ENCODE measurements at places on chromosomes 7 and 10.

DNA sequence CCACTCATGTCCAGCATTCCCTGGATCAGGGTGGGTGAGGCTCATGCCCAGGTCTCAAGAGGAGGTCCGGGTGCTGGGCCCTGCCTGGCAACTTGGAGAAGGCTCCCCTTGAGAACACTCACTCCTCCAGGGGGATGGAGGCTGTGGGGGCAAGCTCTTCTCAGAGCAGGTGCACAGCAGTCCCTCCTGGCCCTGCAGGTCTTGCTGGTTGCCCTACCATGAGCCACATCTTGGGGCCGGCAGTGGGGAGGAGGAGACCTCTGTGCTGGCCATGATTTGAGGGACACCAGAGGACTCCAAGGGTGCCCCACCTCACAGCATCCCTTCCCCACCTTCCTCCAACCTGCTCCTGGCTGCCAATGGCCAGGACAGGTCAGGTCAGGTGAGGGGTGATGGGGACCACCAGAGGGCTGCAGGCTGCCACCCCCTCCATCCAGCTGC lies 87.4 kb upstream of the RET start:
- no peak for DNase-seq

DNA sequence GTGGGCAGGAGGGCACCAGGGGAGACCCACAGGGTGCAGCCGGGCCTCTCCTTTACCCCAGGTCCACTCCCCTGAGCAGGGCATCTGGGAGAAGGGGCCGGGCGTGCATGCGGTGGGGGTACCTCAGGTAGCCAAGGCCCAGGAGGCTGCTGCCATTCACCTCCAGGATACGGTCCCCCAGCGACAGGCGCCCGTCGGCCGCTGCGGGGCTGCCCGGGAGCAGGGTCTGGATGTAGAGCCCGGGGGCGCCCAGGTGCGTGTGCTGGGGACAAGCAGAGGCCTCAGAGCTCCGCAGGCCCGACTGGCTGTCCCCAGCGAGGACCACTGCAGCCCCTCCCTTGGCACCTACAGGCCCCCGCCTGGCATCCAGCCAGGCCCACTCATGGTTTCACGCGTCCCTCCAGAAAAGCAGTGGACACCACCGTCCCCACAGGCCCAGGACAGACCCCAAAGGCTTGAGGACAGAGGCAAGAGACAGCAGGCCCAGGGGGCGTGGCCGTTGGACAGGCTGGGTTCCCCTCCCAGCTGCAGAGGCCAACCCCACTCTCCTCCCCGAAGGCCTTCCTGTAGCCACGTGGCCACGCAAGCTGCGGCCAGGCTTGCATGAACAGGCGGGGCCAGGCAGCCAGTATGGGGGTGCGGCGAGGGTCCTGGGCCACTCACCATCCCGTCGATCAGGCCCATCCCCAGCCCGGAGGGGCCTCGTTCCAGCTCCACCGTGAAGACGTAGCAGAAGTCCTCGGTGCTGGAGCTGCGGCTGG lies 24.3 kb downstream of the AP5Z1 start:
- peak; percentile 62 for DNase-seq

GRCh38 chr10:95880704-95881103 lies 27.1 kb upstream of the CC2D2B start:
- DNase-seq, result no peak

GRCh38 chr7:44990109-44991023 lies 9.6 kb upstream of the CCM2 start:
- DNase-seq, result peak; percentile 87

DNA sequence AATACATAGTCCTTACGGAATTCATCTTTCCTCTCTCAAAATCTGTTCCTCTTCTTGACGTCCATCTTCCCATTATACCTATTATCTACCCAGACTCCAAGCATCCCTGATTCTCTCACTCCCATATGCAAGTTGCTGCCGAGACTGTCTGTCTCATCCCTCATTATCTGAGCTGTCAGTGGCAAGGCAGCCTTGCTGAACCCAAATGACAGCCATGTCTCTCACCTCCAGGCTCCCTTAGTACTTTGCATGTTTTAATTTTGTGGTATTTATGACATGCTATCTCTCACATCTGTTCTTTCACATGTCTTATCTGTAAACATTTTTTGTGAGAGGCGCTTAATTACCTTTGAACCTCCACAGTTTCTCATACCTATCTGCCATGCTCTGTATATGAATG lies 54.4 kb upstream of the IFRD1 start:
- no peak for DNase-seq

DNA sequence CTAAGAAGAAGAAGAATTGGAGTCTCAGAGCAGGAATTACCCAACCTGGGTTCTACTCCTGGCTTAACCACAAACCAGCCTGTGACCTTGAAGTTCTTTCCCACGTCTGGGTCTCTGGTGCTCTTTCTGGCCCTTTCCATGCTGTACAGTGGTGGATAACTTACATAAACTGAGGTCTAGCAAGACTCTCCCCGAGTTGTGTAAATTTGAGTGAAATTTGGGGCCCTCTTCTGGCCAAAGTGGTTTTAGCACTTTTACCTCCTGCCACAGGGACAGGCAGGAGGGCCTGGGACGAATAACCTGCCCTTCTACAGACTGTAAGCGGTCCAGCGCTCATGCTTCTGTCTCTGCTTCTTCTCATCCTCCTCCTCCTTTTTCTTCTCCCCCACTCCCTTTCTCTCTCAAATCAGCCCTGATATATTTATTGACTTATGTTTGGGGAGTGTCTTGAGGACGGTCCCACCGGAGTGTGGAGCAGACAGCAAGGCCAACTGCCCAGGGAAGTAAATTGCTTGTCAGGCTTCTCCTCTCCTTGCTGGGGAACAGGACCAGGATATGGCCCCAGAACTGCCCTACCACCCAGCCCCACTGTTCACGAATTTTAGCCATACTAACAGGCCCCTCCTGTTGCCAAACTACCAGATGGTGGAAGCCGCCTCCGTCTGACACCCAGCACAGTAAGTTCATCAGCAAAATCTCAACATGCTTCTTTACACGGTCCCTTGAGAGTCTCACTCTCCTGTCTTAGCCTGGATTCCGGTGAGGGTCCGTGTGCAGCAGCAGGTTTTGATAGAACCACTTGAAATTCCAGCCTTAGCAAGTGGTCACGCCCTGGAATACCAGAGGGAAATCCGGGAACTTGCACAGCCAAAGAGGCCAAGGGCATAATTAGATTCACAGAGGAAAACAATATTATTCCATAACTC lies 4.0 kb upstream of the SH3PXD2A start:
- DNase-seq, result peak; percentile 75

DNA sequence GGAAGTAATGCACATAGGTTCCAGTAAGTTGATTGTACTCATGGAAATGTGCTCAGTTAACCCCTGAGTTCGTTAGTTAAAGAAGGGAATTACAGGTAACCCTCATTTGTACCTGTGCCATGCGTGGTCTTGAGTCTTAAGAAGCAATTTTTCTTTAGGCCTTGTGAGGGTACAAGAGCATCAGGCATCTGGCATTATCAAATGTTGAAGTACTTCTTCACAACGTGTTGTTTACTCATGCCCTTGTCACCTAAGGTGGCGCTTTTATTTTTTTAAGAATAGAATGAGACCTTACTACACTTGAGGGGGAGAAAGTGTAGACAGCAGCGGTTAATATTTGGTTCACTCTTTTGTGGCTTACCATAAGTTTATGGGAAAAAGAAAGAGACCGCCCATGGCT lies 167.1 kb downstream of the VTI1A start:
- no peak for DNase-seq

- DNase-seq, result no peak
Measured at GRCh38 chr10:120098232-120098930, 205.9 kb downstream of the SEC23IP start.

- peak; percentile 70 for DNase-seq
Measured at GRCh38 chr7:138064856-138065357, 11.4 kb upstream of the AKR1D1 start.

DNA sequence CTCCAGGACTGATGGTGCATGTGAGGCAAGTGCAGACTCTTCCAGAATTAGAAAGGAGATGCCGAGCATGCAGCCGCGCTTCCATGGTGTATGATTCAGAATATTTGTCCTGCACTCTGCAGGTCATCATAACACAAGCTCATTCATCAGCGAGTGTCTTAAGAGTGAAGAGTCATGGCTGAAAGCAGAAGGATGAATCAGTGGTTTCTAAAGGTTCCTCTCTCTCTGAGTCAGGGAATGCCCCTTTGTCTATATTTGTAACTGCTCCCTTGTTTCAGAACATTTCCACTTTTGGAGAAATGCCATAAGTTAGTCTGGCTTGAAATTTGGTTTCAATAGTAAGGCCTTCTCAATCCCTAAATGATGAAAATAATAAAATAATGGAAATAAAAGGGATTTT lies 52.3 kb downstream of the HECW1 start:
- peak; percentile 99 for DNase-seq

DNA sequence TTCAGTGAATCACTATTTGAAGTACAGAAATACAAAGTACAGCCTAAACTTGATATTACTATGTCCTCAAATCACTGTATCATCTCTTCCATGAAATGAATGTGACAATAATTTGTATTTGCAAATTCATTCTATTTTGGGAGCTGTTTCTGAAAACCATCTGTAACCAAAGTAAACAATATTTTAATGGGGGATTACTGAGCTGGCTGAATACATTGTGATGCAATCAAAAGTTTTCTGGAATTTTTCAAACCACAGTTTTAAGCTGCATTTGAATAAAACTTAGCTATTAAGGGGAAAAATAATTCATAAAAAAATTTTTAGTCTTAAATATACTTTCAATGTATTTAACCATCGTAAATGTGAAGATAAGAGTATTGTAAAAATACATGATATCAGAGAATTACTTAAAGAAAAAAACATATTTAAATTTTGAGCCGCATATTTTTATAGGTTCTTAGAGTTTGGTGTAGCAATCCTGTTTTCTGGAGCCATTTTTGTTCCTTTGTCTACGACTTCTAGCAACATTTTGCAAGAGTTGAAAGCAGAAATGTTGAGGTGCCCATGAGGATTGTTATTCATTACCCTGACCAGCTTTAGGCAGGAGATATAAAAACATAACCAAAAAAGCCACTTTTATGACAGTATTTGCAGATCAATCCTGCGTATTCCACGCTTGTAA lies 45.9 kb upstream of the AGMO start:
- peak; percentile 13 for DNase-seq

- DNase-seq, result no peak
Measured at GRCh38 chr7:70779321-70779720, 352.6 kb upstream of the GALNT17 start.

- no peak for DNase-seq
Measured at GRCh38 chr7:47721670-47722069, 139.8 kb upstream of the TNS3 start.

DNA sequence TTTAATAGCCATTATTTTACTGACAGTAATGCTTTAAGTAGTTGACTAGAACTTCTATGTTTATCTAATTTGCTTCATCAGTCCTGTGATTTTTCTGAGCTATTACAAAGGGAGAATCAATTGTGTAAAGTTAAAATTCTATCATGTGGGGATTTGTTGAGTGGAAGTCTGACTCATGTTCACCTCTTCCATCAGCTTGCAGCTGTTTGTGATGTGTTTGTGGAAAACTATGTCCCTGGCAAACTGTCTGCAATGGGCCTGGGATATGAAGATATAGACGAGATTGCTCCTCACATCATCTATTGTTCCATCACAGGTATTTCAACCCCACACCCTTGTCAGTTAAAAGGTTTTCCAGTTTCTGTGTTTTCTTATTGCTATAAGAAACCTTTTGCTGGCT lies 59.9 kb downstream of the SUGCT start:
- DNase-seq, result peak; percentile 95

GRCh38 chr7:50564171-50564570 lies 1.0 kb downstream of the DDC start:
- no peak for DNase-seq

GRCh38 chr7:111823826-111824225 lies 261.5 kb upstream of the IMMP2L start:
- no peak for DNase-seq

- no peak for DNase-seq
Measured at GRCh38 chr7:55132550-55132889, 113.7 kb downstream of the EGFR start.

GRCh38 chr7:106778656-106779250 lies 86.3 kb upstream of the PIK3CG start:
- DNase-seq, result no peak

- DNase-seq, result no peak
Measured at GRCh38 chr10:17453373-17454091, 863 bp downstream of the ST8SIA6 start.

- DNase-seq, result no peak
Measured at GRCh38 chr7:157088136-157088535, 50.6 kb upstream of the UBE3C start.

DNA sequence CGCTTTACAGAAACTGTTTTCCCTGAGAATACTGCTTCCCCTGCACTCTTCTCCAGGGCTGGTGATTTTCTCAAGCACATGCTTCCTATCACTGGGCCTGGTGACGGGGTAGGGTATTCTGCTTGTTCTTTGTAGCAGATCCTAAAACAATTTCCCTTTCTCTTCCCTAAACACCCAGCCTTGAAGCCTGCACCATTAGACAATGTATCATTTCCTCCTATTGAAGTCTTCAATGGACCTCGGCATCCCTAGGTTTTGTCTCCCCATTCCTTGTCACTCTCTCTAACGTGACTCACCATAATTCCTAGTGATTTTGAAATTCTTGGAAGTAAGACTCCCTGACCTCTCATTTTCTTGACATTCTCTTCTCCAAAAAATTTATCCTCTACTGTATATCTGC lies 109.5 kb upstream of the GHITM start:
- no peak for DNase-seq

- no peak for DNase-seq
Measured at GRCh38 chr10:21524131-21524525, 1.4 kb downstream of the SKIDA1 start.

DNA sequence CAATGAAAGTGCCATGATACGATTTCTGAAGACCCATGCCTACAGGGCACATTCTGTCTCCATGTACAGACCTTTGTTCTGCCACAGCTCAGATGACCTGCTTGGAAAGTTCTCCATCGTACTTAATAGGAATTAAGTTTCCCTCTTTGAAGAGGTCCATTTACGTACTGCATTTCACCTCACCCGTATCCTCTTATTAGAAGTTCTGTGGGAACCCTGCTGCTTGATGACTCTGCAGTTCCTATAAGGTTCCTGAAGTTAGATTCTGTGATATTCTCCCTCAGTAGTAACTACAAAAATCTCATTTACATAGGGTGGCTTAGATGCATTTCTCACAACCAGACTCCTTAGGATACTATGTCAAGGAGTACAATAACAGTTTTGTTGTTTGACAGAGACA lies 50.9 kb downstream of the MINDY3 start:
- no peak for DNase-seq

GRCh38 chr10:51950371-51950995 lies 251.1 kb upstream of the CSTF2T start:
- DNase-seq, result no peak

DNA sequence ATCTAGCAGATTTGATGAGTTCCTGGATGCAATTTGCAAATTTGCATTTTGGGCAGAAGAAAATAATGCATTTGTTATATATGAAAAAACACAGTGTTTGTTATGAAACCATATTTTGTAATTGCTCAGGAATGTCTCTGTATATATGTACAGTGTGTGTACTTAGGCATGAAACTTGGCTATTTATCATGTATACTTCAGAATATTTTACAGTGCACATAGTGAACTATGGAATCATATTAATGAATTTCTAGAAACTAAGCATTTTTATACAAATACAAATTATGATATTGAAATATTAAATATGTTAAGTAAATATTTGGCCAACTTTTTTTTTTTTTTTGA lies 107.5 kb downstream of the TWIST1 start:
- DNase-seq, result no peak
